Large intestine (tissue), 12 donors: ENCODE measurements at places on chromosomes 13 and 19.
A peak's percentile ranks its signal among the peaks of the same experiment; 100 is the strongest.

GRCh38 chr13:107070792-107071191 is 502.9 kb upstream of the ARGLU1 start:
- no peak overlapping the region for H3K4me3 ChIP-seq
- DNase-seq, result no peak
- no peaks in the 10 kb centered on the region for H3K36me3 ChIP-seq
- H3K4me1 ChIP-seq, result no peaks in the 10 kb centered on the region

DNA sequence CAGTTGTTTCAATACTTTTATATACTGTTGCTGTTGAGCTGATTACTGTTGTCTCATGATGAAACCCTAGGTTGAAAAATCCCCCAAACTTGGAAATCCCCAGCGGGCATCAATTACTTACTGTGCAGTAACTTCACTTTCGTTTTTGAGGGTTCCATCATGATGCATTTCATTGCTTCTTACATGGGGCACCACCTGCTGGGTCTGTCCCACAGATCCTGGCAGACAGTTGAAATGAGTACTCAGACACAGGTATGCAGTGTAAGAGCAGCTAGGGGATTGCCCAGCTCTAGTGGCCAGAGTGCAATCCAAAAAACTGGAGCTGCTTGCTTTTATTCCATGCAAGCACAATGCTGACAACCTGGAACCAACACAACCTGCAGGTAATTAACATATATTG is 132.5 kb upstream of the ZNF91 start:
- H3K27ac ChIP-seq, result no peak overlapping the region
- no peaks in the 10 kb centered on the region for H3K36me3 ChIP-seq
- peaks cover 4% of the 10 kb centered on the region for H3K4me1 ChIP-seq
- DNase-seq, result no peak

DNA sequence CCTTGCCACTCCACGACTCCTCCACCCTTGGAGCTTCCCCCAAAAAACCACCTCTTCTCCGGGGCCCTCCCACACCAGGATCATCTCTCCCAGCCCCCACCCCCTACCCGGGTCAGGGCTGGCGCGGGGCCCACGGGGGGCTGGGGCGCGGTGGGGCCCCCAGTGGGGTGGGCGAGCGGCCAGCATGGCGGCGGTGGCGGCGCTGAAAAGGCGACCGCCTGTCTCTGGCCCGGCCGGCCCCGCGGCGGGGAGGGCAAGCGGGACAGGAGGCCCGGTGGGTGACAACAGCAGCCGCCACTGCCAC is 850 bp downstream of the DYRK1B start:
- H3K4me1 ChIP-seq, result peaks cover 18% of the 10 kb centered on the region
- DNase-seq, result no peak
- H3K27ac ChIP-seq, result peak overlapping the region; percentile 92
- no peaks in the 10 kb centered on the region for H3K27me3 ChIP-seq
- peaks cover 70% of the 10 kb centered on the region for H3K36me3 ChIP-seq

- H3K36me3 ChIP-seq, result no peaks in the 10 kb centered on the region
- DNase-seq, result peak; percentile 96
- peak overlapping the region; percentile 99 for H3K27ac ChIP-seq
- no peaks in the 10 kb centered on the region for H3K27me3 ChIP-seq
- peak overlapping the region; percentile 25 for H3K4me3 ChIP-seq
- H3K4me1 ChIP-seq, result peaks cover 29% of the 10 kb centered on the region
Observed at GRCh38 chr19:3710265-3710812, 2.2 kb downstream of the TJP3 start.

- no peak overlapping the region for H3K27ac ChIP-seq
- H3K36me3 ChIP-seq, result no peaks in the 10 kb centered on the region
- H3K27me3 ChIP-seq, result no peaks in the 10 kb centered on the region
- no peaks in the 10 kb centered on the region for H3K4me1 ChIP-seq
Observed at GRCh38 chr13:72384186-72384823, 343.1 kb downstream of the MZT1 start.

DNA sequence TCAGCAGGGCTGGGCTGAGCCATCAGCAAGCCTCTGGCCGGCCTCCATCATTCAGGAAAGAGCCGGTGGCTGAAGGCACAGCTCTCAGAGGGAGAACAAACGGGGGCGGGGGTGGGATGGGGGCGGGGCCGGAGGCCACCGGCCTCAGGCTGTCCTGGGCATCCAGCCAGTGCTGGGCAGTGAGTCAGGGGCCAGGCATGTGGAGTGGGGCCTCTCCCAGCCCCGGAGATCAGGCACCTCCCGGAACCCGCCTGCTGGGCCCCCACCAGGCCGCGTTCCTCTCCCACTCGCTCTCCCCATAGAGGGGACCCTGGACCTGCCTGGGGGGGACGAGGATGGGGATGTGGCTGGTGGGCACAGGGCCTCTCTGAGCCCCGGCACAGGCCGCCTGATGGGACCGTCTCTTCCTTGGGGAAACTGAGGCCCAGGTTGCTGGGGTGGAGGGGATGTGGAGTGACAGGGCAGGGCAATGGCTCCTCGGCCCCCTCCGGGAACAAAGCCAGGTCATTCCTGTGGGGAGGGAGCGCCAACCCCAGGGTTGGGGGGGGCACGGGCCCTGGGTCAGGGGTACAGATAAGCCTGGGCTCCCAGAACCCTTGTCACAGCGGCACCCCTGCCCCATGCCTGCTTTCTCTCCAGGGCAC is 12.9 kb downstream of the SPC24 start:
- no peaks in the 10 kb centered on the region for H3K27me3 ChIP-seq
- H3K27ac ChIP-seq, result peak overlapping the region; percentile 90
- no peak overlapping the region for H3K4me3 ChIP-seq
- H3K36me3 ChIP-seq, result peaks cover 9% of the 10 kb centered on the region
- H3K4me1 ChIP-seq, result peaks cover 42% of the 10 kb centered on the region

GRCh38 chr19:51714848-51715247 is 8.9 kb downstream of the HAS1 start:
- peaks cover 25% of the 10 kb centered on the region for H3K27me3 ChIP-seq
- H3K4me1 ChIP-seq, result no peaks in the 10 kb centered on the region
- no peaks in the 10 kb centered on the region for H3K36me3 ChIP-seq

- H3K27me3 ChIP-seq, result no peaks in the 10 kb centered on the region
- peak overlapping the region; percentile 68 for H3K27ac ChIP-seq
- H3K4me1 ChIP-seq, result peaks cover 12% of the 10 kb centered on the region
- H3K4me3 ChIP-seq, result no peak overlapping the region
Observed at GRCh38 chr19:49546825-49547565, 19.2 kb downstream of the RCN3 start.

GRCh38 chr13:79528356-79528755 is 47.4 kb downstream of the NDFIP2 start:
- peaks cover 39% of the 10 kb centered on the region for H3K36me3 ChIP-seq
- DNase-seq, result no peak
- H3K4me3 ChIP-seq, result no peak overlapping the region
- H3K4me1 ChIP-seq, result no peaks in the 10 kb centered on the region
- no peak overlapping the region for H3K27ac ChIP-seq

- H3K4me1 ChIP-seq, result no peaks in the 10 kb centered on the region
- H3K27ac ChIP-seq, result no peak overlapping the region
- DNase-seq, result no peak
- no peak overlapping the region for H3K4me3 ChIP-seq
- no peaks in the 10 kb centered on the region for H3K36me3 ChIP-seq
Observed at GRCh38 chr13:74114202-74114601, 20.0 kb downstream of the KLF12 start.

GRCh38 chr13:21849323-21849722 is 178.4 kb downstream of the FGF9 start:
- no peak overlapping the region for H3K27ac ChIP-seq
- H3K36me3 ChIP-seq, result no peaks in the 10 kb centered on the region
- no peaks in the 10 kb centered on the region for H3K27me3 ChIP-seq
- H3K4me3 ChIP-seq, result no peak overlapping the region

DNA sequence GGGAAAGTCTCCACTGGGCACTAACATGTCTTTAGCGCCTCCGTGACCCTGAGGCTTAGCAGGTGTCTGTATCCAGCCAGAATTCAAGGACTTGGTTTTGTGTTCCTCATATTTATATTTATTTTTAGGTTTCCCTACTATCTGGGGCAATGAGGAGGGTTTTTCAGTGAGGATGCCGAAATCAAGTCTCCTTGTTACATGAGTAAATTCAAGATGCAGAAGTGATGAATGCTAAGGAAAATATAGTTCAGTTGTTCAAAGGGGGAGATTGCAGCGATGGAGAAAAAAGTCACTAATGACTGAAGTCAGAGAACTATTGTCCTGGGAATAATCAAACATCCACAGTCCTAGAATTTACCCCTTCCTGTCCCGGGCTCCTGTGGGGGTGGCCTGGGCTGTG is 791 bp upstream of the ADGRE2 start:
- no peaks in the 10 kb centered on the region for H3K4me1 ChIP-seq
- no peaks in the 10 kb centered on the region for H3K36me3 ChIP-seq
- no peak for DNase-seq

DNA sequence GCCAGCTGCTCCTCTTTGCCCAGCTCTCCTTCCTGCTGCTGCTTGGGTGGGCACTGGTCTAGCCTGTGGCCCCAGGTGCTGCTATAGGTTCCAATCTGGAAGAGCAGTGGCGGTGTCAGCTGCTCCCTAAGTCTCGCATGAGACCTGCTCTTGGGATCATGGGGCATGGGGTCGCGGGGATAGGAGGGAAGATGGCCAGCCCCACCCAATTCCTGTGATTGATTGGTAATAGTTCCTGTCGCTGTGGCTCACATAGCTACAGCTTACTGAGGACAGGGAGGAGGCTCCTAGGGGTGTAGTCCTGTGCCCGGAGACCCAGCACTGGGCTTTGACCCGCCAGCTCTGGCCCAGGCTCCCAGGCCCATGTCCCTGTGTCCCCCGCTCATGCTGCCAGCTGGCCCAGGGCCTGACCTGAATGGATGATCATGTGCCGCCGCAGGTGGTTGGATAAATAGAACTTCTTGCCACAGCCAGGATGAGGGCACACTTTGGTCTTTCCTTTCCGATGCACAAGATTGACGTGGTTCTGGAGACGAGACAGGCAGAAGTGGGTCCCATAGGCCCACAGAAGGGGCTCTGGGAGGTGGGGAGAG is 4.5 kb upstream of the ELAVL3 start:
- H3K36me3 ChIP-seq, result peaks cover 20% of the 10 kb centered on the region
- DNase-seq, result no peak
- H3K27me3 ChIP-seq, result peaks cover 28% of the 10 kb centered on the region
- no peak overlapping the region for H3K4me3 ChIP-seq

DNA sequence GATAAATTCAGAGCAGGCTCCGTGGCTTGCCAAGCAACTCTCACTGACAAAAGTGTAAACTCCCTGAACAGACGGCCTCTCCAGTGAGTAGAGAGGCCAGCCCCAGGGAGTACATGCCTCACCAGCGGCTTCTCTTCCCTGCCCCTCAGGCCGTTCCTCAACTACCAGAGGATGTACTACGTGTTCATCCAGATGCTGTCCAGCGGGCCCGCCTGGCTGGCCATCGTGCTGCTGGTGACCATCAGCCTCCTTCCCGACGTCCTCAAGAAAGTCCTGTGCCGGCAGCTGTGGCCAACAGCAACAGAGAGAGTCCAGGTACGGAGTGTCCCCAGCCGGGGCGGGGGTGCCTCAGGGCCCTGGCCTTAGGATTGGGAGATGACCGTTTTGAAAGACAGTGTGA is 93.4 kb upstream of the MCF2L start:
- H3K36me3 ChIP-seq, result peaks cover 66% of the 10 kb centered on the region
- H3K27ac ChIP-seq, result no peak overlapping the region
- H3K27me3 ChIP-seq, result no peaks in the 10 kb centered on the region
- H3K4me1 ChIP-seq, result no peaks in the 10 kb centered on the region
- no peak overlapping the region for H3K4me3 ChIP-seq
- no peak for DNase-seq

GRCh38 chr13:28490061-28490460 is 4.9 kb downstream of the FLT1 start:
- H3K4me3 ChIP-seq, result no peak overlapping the region
- H3K27ac ChIP-seq, result no peak overlapping the region
- peaks cover 44% of the 10 kb centered on the region for H3K27me3 ChIP-seq
- no peaks in the 10 kb centered on the region for H3K36me3 ChIP-seq

GRCh38 chr13:42373048-42373812 is 101.3 kb downstream of the AKAP11 start:
- no peaks in the 10 kb centered on the region for H3K27me3 ChIP-seq
- H3K27ac ChIP-seq, result no peak overlapping the region
- no peak overlapping the region for H3K4me3 ChIP-seq
- H3K36me3 ChIP-seq, result no peaks in the 10 kb centered on the region

DNA sequence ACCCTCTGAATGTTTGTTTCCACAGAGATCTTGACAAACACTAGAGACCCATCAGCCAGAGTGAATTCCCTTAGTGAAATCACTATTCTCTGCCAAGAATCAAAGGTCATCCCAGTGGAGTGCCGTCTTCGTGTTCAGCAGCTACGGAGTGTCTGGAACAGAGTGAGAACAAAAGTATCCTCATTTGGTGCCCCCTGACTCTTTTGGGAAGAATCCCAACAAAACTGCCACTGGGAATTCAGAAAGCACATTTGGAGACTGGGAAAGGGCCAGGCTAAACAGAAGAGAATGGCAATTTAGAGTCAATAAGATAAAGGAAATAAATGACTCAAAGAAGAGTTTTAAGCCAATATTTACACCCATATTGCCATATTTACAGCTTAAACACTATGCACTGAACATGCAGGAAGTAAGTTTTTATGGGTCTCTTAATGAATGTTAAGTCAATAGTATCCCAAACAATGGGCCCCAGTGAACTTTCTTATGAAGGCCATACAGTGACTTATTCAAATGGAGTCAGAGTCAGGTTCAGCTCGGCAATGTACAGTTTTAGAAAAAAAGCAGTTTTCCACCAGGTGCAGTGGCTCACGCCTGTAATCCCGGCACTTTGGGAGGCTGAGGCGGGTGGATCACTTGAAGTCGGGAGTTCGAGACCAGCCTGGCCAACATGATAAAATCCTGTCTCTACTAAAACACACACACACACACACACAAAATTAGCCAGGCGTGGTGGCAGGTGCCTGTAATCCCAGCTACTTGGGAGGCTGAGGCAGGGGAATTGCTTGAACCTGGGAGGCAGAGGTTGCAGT is 392.6 kb downstream of the KLF5 start:
- no peaks in the 10 kb centered on the region for H3K27me3 ChIP-seq
- peak overlapping the region; percentile 73 for H3K27ac ChIP-seq
- DNase-seq, result peak; percentile 64
- no peak overlapping the region for H3K4me3 ChIP-seq
- H3K4me1 ChIP-seq, result no peaks in the 10 kb centered on the region
- no peaks in the 10 kb centered on the region for H3K36me3 ChIP-seq

DNA sequence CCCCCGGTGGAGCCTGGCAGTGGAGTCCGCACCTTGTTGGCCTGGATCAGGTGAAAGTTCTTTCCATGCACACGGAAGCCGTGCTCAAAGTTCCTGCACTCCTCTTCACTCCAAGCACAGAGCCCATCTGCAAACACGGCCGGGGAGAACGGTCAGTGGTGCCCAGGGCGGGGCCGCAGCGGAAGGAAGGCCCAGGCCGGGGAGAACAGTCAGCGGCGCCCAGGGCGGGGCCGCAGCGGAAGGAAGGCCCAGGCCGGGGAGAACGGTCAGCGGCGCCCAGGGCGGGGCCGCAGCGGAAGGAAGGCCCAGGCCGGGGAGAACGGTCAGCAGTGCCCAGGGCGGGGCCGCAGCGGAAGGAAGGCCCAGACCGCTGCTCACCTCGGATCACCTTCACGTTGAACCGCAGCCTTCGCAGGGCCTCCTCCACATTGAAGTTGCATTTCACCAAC is 20.6 kb upstream of the PLPP2 start:
- no peak for DNase-seq
- peaks cover 2% of the 10 kb centered on the region for H3K4me1 ChIP-seq
- no peak overlapping the region for H3K4me3 ChIP-seq
- no peak overlapping the region for H3K27ac ChIP-seq
